ENCODE measurements at places on chromosomes 6 and 20.

DNA sequence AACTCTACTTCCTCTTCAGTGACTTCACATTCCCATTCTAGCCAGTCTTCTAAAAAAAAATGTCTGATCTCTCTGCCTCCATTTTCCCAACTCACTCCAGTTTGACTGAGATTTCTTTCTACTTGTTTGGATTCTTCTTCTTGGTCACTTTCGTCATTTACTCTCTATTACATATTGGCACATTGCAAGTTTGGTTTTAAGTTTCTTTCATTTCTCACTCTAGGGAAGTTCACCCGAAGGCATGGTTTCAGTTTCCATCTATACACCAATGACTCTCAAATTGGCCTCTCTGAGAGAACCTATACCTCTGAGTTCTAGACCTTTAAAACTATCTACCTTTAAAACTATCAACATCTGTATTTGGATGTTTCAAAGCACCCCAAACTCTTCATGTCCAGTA lies 51.3 kb downstream of the CD109 start:
- DNase-seq, result no peak

- no peak for DNase-seq
These were observed 51.6 kb downstream of the RALY start for GRCh38 chr20:34045294-34045693.

DNA sequence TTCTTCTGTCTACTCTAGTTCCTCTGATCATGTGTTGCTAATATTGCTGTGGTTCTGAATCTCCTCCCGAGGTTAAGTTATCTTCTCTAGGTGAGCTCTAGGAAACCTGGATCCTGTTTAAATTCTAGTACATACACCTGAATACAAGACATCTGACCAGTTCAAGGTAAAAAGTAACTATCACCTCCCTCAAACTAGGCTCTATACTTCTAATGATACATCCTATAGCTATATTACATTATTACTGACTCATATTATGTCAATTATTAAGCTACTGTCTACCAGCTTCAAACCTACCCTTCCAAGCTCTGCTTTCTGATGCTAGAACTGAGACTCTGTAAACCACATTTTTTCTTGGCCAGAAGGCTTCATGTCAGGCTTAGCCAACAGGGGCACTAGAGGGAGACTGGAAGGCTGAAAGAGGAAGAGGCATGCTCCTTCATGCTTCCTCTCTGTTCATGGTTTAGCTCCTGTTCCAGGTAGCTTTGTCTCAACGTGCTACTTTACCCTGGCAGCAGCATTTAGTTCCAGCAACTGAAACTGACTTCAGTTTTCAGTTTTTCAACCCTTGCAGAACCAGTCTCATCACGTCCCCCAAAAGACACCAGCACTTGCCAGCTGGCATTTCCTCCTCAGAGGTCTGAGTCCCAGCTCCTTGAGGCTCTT lies 148.4 kb upstream of the TOP1 start:
- no peak for DNase-seq

DNA sequence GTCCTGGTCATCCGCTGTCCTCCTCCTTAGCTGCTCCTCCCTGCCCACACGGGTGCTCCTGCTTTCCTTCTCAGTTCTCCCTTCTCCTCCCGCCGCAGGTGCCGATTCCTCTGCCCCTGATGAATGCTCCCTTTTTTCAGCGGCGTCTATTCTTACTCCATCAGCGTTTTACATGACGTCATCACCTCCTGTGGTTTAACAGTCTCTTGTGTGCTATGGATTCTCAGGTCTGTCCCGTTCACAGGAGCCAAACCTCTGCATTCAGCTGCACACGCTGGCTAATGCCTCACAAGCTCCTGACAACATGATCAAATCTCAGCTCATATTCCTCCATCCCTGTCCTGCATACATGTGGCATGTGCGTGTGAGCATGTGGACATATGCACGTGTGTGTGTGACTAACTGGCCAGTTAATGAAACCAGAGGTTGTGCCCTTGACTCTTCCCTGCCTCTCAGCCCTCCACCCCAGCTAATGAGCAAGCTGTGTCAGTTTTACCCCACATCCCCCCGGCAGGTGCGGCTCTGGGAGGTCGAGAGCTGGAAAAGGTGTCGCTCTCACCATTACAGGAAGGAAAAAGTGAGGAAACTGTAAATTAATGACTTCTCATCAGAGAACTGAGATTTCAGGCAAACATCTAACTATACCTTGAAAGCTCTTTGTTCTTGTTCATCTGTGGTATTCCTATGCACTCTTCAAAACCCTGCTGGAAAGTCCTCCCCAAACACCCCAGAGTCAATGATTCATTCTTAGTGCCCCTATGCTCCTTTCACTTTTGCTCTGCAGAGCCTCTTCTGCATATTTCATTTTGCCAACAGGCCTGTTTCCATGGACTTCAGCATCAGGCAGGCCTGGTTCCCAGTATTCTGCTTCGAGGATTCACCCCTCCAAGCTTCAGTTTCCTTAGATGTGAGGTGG lies 163.1 kb downstream of the TTLL2 start:
- DNase-seq, result no peak

DNA sequence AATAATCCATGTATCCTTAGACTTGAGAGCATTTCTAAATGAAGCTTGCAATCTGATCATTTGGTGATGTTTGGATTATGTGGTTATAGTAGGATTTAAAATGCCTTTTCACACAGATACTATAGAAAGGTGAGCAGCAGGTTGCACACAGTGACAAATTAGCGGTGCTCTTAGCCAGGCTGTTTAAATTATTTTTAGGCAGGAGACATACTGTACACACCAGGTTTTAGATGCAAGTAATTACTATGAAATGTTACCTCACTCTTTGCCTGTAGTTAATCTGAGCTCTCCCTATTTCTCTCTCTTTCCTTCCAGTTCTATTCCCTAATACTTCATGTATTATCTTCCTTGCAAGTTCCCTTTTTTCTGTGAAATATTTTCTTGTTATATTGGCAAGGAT lies 191.7 kb downstream of the RIMS1 start:
- DNase-seq, result no peak

DNA sequence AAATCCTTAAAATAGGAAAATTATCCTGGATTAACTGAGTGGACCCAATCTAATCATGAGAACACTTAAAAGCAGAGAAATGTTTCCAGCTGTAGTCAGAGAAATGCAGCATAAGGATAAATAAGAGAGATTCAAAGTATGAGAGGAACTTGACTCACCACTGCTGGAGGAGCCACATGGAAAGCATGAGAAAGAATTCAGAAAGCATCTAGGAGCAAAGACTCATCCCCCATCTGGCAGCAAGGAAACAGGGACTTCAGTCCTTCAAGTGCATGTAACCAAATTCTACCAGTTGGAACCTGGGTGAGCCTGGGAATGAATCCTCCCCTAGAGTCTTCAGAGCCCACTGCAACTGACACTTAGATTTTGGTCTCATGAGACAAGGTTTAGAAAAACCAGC lies 33.7 kb downstream of the RNF146 start:
- DNase-seq, result no peak

DNA sequence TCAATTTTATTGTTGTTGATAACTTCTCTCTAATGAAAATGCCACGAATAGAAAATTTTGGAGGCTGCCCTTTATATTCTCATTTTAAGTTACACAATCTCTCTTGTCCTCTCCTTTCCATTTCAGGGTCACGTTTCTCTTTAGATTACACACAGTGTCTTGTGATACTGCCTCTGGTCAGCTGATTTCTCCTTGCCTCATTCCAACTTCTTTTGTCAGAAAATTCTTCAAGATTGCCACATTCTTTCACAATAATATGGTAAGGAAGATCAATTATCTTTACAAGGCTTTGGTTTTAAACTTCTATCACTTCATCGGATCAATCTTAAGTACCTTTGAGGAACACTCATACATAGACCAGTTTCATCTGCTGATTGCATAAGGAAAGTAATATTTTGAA lies 370.3 kb downstream of the RFPL4B start:
- DNase-seq, result no peak

GRCh38 chr6:34475238-34475682 lies 9.4 kb downstream of the PACSIN1 start:
- DNase-seq, result no peak

GRCh38 chr6:3882431-3882830 lies 33.3 kb downstream of the FAM50B start:
- no peak for DNase-seq

GRCh38 chr6:163446549-163446948 lies 32.0 kb downstream of the QKI start:
- DNase-seq, result no peak
